ENCODE measurements at places on chromosomes 5 and 9. TPM values are rescaled to one million over a fixed set of nuclear protein-coding genes. Genes with fewer than 3 reads are reported as not detected.

SPATA31A6 gene
- not detected for total RNA-seq

CNTNAP3 gene
- total RNA-seq: 8.7 TPM

IQGAP2 gene
- 0.11 TPM for total RNA-seq

SLC12A7 gene
- 3.7 TPM for total RNA-seq

SGCD gene
- not detected for total RNA-seq

THOC3 gene
- 154 TPM for total RNA-seq

PCDHB2 gene
- total RNA-seq: 0.10 TPM

CNTFR gene
- not detected for total RNA-seq

HTR1A gene
- total RNA-seq: not detected

PCDHGA8 gene
- 0.07 TPM for total RNA-seq

TYRP1 gene
- 0.18 TPM for total RNA-seq

C5orf63 gene
- 4.2 TPM for total RNA-seq

C5orf34 gene
- 6.4 TPM for total RNA-seq

DNA sequence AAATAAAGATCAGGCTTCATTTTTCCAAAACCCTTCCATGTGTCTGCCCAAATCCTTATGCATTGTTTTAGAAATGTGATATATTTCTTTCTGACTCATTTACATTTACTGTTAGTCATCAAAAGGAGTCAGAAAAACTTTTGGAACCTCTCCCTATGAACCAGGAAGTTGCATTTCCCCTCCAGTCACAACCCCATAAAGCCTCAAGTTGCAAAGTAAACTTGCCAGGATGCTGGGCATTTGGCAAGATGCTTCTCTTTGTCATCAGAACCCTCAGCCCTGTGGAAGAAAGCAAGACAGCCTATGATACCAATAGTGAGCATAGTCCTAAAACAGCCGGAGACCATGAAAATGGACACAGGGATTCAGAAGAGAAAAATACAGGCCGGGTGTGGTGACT lies 84.2 kb downstream of the MUSK start:
- peak; percentile 93 for DNase-seq

DNA sequence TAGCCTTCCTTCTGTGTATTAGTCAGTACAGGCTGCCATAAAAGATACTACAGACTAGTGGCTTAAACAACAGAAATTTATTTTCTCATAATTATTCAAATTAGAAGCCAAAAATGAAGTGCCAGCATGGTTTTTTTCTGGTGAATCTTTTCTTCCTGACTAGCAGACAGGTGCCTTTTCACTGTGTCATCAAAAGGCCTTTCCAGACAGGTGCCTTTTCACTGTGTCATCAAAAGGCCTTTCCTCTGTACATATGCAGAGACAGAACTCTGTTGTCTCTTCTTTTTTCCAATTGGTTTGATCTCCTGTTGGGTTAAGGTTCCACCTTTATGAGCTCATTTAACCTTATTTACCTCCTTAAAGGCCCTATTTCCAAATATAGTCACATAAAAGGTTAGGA lies 599.9 kb downstream of the ISL1 start:
- no peak for DNase-seq

GRCh38 chr5:156879665-156880285 lies 29.7 kb downstream of the PPP1R2B start:
- no peak for DNase-seq

- no peak for DNase-seq
Observed at GRCh38 chr5:151793358-151793757, 21.6 kb downstream of the G3BP1 start.

DNA sequence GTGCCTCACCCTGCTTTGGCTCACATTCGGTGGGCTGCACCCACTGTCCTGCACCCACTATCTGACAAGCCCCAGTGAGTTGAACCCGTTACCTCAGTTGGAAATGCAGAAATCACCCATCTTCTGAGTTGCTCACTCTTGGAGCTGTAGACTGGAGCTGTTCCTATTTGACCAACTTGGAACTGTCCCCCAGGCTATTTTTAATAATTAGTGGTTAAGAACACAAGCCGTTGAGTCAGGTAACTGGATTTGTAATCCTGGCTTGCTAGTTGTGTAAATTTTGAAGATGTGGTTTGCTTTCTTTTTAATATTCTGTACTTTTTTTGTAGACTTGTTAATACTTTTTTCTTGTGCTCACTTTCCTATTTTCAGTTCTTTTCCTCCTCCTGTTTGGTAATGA lies 81.2 kb downstream of the CNTLN start:
- peak; percentile 33 for DNase-seq

- DNase-seq: no peak
Observed at GRCh38 chr5:114658194-114658593, 296.3 kb downstream of the KCNN2 start.

GRCh38 chr9:131361202-131361833 lies 32.6 kb upstream of the PRRC2B start:
- DNase-seq: peak; percentile 82

DNA sequence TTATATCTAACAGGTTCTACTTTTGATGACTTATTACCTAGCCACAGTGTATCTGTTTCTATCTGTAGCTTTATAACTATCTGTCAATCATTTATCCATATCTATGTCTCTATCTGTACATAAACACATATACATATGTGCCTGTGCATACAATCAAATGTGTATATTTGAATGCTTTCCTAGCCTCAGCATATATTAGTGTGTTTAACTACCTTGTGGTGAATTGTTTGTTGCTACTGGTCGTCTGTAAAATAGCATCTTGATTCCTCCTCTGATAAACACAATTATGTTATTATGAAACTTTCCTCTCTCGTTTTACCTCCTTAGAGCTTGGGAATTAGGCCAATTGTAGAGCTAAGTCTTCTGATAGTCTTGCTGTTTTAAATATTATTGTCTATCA lies 44.4 kb downstream of the PARP8 start:
- no peak for DNase-seq

GRCh38 chr5:18113721-18114120 lies 479.5 kb downstream of the TAF11L14 start:
- DNase-seq: peak; percentile 13

DNA sequence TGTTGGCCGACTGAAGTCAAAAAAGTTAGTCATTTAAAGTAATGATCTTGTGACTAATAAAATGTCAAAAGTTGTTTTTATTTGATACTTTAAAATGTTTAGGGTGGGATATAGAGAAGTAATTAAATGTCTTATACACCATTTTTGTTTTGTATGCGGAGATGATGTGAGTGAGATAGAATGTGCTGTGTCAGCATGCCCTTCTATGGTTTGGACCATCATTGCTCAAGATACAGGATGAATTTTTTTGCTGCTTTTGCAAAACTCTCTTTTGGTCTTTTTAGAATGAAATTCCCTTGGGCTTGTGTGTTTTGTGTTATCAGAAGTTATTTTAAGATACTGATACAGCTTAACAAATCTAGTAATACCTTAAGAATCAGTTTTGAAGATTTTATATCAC lies 12.5 kb downstream of the SRFBP1 start:
- no peak for DNase-seq

DNA sequence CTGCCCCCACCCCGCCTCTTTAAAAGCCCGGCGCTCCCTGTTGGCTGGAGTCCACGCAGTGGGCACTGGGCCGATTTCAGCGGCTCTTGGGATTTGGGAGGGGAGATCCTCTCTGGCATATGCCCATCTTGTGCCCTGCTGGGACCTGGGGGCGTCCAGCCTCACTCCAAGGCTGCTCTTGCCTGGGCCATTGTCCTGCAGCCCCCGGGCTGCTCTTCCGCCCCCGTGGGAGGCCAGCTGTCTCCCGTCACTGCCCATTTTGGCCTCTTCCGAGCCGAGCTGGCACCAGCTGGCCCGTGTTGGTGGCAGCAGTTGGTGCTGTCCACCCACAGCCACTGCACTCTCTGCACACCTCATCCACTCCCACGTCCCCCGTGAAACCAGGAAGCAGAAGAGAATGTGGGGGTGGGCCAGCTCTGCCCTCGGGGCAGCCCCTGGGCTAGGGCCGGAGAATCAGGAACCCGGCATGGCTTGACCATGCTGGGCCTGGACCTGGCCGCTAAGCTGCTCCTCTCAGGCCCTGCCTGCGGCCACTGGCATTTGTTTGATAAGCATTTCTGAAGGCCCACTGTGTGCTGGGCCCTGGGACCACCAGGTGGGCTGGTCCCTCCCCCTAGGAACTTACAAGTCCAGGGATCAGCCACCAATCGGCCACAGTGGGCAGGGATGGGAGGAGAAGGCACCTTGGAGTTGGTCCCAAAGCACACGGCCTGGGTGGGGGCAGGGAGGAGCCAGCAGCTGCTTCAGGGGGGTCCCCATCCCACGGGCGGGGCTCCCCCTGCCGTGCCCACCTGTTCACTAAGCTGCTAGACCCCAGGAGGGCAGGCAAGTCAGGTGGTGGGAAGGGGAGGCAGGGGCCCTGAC lies 2.2 kb downstream of the C8G start:
- no peak for DNase-seq

- DNase-seq: no peak
Observed at GRCh38 chr9:37432020-37432419, 9.5 kb downstream of the GRHPR start.

DNA sequence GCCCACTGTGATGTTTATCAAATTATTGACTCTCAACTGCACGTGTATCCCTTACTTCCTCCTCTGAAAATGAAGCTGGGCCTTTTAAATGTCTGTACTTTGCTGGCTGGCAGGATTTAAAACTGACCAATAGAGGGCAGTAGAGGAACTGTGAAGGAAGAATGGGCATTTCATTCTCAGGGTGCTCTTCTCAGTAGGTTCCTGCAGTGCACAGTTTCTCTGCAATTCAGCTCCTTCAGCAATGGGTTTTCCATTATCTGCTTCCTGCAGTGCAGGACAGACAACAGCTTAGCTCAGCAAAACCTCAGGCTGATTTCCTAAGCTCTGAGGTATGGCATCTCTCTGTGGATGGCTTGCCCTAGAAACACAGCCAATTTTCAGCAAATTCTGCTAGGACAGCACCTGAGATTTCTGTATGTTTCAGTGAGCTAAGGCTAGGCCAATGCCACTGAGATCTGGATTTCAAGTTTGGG lies 298.4 kb upstream of the PRDM9 start:
- peak; percentile 66 for DNase-seq

DNA sequence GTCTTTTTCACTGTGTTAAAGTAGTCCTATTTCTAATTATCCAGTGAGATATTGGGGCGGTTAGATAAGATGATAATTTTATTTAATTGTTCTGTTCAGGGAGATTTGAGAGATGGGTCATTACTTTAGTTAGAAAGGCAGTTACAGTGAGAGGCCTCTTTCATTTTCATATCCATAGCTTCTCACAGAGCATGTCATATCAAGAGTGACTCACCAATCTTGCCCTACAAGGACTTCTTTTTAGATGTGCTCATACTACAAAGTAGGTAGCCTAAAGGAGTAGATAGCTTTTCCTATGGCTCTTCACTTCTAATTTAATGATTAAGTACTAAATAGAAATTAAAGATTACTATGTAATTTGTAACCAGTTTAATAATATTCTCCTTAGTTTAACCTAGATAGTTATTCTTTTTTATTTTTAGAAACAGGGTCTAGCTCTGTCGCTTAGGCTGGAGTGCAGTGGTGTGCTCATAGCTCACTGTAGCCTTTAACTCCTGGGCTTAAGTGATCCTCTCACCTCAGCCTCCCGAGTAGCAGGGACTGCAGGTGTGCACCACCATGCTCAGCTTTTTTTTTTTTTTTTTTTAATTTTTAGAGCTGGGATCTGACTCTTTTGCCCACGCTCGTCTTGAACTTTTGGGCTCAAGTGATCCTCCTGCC lies 71.0 kb downstream of the FER start:
- peak; percentile 45 for DNase-seq

DNA sequence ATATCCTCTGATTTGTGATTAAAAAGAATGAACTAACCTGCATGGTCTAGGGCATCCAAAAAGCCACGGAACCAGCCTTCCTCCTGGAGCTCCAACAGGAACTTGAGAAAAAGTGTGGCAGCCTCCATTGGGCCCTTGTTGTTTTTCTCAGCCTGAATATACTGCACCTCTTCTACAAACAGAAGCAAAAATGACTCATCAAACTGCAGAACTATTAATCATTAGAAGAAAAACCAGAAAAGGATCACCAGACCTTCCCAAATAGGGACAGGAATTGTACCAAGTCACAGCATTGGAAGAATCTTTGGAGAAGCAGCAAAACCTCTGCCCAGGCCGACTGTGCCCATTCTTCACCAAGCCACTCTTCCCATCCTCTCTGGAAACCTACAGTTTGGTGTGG lies 25.2 kb downstream of the RIGI start:
- no peak for DNase-seq

DNA sequence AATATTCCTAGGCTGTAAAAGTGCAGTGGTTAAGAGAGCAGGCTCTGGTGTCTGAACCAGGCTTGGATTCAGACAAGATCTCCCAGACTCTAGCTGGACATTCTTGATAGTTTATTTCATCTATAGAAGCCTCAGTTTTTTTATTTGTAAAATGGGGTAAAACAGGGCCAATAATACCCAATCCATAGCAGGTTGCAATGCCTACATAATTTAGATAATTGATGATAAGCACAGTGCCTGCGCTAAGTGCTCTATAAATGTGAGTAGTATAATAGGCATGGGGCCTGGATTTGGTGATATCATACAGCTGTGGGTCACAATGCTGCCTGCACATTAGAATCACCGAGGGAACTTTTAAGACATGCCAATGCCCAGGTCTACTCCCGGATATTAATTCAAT lies 603.5 kb downstream of the ISL1 start:
- DNase-seq: no peak

GRCh38 chr9:31588756-31589155 lies 795.7 kb upstream of the ACO1 start:
- DNase-seq: peak; percentile 88

- no peak for DNase-seq
Observed at GRCh38 chr5:103211576-103212561, 46.7 kb upstream of the MACIR start.

DNA sequence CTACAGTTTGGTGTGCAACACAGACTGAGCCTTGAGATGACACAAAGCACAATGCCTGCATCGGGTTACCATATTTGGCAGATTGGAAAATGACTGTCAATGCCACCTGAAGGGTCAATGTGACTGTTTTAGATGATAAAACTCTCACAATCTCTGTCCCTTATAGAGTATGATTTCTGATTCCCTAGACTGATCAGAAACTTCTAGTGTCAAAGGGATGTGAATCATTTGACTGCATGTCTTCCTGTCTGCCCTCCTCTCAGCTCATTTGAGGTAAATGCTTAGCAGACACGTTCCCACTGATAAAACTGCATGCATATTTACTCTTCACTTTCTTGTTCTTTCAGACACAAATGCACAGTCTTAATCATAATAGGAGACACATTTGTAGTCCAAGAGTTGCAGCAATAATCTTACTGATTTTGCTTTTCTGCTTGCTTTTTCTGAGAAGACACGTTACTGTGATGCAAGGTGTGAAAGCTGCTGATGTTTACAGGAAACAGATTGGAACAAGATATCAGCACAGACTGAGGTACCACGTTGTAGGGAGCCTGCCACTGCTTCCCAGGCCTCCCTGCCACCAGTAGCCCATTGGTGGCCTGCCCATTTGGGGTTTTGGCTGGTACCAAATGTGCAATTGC lies 77.8 kb downstream of the GCNT4 start:
- no peak for DNase-seq

DNA sequence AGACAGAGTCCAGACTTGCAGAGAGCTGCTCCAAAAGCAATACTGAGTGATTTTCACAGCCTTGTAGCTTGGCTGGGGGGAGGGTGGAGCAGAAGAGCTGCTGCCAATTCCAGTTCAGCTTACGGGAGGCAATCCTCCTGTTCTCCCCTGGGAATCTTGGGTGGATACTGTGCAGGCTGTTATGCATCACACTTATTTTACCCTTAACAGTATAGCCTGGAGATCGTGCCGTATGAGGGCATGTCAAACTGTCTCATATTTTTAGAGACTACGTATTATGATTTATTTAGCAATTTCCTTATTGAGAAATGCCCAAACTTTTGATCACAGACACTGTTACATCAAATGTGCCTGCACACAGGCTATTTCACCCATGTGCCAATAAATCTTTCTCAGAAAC lies 85.2 kb downstream of the BASP1 start:
- DNase-seq: no peak

All from foreskin keratinocyte (primary cell).